ENCODE measurements at places on chromosomes 13 and 19. TPM values are rescaled to one million over a fixed set of nuclear protein-coding genes. Genes with fewer than 3 reads are reported as not detected.

KLK12 gene
- not detected for total RNA-seq

TTYH1 gene
- total RNA-seq = 1.3 TPM

NDUFA3 gene
- 17.4 TPM for total RNA-seq

ZNF492 gene
- 1.1 TPM for total RNA-seq

ZNF112 gene
- total RNA-seq = 5.5 TPM

CYP2A6 gene
- total RNA-seq = not detected

PEAK3 gene
- not detected for total RNA-seq

ZNF565 gene
- total RNA-seq = 2.3 TPM

ALOX5AP gene
- total RNA-seq = 6.2 TPM

SIAH3 gene
- total RNA-seq = 0.12 TPM

PRR22 gene
- total RNA-seq = 2.7 TPM

SIGLEC6 gene
- 0.63 TPM for total RNA-seq

CALM3 gene
- 137 TPM for total RNA-seq

ZNF471 gene
- 0.12 TPM for total RNA-seq

MRI1 gene
- 65.2 TPM for total RNA-seq

GJA3 gene
- 0.89 TPM for total RNA-seq

CEACAM6 gene
- not detected for total RNA-seq

Data from Daoy (cell line).